Osteocyte (in vitro differentiated cells): ENCODE measurements at places on chromosomes 13 and 19. TPM values are rescaled to one million over a fixed set of nuclear protein-coding genes. Genes with fewer than 3 reads are reported as not detected.
A peak's percentile ranks its signal among the peaks of the same experiment; 100 is the strongest.

TRPC4 gene
- total RNA-seq, result 6.3 and 6.8 TPM in 2 replicates

- no peak for DNase-seq
Observed at GRCh38 chr19:31332096-31332495, 17.1 kb downstream of the TSHZ3 start.

DNA sequence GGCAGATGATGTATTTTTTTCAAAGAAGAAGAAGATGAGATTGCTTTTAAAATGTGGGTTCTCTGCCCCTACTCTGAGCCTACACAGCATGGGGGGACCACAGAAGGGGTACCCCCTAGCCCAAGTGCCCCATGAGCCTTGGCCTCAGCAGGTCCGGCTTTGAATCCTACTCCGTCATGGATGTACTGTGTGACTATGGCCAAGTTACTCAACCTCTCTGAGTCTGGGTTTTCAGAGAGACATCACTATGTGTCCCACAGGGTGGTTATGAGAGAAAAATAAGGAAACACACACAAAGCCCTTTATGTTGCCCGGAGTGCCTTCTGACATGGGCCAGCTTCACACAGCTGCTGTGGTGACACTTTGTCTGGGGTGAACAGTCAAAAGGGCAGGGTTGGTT, 92.0 kb downstream of the KCTD15 start:
- DNase-seq, result no peak

BCAM gene
- total RNA-seq, result 8.8 and 9.9 TPM in 2 replicates

ZIK1 gene
- 6.8 and 7.1 TPM in 2 replicates for total RNA-seq

RETN gene
- total RNA-seq, result not detected in 2 replicates

GRCh38 chr19:9037400-9038062, 27.3 kb upstream of the MUC16 start:
- no peak for DNase-seq

DNA sequence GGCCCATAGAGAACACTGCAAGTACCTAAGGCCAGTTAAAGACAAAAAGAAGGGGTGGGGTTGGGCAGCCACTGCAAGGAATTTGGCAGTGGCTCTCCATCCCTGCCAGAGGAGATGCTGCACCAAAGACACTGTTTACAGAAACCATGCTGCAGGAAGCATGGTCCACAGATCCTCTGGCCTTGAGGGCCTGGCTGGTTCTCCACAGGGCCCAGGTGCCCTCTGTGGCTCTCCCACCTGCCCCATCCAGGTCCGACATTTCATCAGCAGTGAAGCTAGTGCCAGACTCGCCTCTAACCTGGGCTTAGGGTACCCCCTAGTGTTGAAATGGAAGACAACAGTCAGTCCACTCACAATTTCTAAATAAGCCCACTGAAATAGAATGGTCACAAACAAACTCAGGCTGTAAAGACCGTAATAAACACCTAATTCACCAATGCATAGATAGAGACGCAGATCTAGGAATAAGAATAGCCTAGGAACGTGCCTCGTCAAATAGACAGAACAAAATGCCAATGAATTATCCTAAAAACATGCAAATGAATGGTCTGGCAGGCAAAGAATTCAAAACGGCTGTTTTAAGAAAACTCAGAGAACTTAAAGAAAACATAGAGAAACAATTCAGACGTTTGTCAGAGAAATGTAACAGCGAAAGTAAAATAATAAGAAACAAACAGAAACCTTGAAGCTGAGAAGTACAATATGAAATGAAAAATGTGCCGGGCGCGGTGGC, 23.3 kb downstream of the LYPD4 start:
- no peak for DNase-seq

DNA sequence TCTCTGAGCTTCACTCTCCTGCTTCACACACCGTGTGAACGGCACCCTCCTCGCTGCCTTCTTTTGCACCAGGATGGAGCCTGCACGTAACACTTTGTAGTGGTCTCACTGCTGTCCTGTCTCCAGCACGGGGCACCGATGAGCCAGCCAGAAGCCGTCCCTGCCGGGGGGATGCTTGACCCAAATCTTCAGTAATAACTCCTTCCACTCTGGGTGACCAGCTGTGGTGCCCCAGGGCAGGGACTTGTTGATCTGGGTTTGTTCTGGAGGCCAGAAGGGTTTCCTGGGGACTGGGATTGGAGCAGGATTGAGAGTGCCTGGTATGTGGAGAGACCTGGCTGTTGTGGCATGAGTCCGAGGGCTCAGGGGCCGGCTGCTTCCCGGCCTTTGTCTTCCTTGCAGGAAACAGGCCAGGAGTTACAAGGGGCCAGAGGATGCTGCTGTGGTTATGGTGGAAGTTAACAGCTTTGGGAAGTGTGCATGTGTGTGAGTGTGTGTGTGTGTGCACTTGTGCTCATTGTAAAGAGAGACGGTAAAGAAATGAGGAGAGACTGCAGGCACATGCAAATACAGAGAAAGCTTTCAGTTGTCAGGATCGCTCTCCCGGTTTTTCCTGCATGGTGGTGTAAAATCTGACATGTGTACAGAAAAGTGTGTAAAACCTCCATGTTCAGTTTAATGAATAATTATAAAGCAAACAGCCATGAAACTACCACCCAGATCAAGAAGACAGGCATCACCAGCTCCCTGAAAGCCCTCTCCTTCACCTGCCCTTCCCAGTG, 18.9 kb downstream of the PAK4 start:
- DNase-seq, result no peak

DNA sequence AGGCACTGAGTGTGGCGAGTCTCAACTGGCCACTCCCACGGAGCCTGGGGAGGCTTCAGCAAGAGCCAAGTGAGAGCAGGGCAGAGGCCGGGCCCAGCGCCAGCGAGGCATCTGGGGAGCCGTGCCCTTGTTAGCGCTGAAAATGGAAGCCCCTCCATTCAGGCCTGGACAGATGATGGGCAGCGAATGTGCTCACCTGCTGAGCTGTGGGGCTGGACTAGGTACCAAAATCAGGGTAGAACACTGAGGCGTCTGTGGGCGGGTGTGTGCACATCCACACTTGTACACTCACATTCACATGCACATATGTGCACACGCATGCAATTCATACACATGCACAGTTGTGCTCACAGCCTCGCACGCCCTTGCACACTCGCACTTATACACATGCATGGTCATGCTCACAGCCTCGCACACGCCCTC, 20.7 kb downstream of the NAXD start:
- no peak for DNase-seq

RUBCNL gene
- 0.78 and 0.97 TPM in 2 replicates for total RNA-seq

DNA sequence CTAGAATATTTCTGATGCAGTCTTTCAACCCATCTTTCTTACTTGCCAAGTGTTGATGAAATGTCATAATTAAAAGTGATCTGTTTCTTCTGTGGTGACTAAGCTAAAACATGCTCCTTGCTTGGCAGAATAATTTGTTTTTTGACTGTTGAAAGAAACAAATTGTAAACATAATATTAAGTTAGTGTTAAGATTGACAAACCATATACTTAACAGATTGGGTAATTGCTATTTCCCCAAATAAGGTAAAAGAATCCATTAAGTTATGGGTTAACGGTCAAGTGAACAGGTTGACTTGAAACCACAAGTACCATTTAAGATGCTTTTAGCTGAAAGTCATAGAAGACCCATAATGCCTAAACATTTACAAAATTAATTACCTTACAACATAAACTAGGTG, 62.9 kb downstream of the TEX26 start:
- no peak for DNase-seq

MAP2K7 gene
- 34.4 and 42.1 TPM in 2 replicates for total RNA-seq

DNA sequence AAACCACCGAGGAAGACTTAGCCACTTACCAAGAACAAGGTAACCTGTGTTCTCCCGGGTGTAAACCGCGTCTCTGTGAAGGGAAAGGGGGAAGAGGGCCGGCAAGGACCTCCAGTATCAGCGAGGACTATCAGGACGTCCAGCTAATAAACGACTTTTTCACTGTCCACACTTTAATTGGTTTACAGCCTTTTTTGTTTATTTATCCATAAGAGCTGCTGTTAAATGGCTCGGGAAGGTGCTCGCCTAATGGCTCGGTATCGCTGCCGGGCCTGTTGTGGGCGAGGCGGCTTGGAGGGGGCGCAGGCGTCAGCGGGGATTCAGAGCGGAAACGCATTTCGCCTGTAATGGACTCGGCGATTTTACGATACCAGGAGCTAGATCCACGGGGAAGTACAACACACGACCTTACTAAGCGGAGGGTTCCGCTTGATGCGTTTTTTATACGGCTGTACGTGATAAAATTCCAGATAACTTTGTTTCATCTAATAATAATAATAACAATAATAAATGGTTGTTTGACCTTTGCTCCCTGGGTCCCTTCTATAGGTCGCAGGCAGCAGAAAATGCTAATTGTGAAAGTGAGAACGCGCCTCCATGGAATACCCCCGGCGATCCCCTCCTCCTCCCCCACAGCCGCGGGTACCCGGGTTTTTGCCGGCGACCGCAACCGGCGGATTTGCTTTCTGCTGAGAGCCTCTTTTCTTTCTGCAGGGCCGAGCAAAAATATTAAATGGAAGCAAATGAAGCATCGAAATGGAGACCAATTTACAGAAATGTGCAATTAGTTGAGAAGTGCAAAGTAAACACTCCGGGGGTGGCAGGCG, 2.5 kb upstream of the PDX1 start:
- DNase-seq, result no peak

DNA sequence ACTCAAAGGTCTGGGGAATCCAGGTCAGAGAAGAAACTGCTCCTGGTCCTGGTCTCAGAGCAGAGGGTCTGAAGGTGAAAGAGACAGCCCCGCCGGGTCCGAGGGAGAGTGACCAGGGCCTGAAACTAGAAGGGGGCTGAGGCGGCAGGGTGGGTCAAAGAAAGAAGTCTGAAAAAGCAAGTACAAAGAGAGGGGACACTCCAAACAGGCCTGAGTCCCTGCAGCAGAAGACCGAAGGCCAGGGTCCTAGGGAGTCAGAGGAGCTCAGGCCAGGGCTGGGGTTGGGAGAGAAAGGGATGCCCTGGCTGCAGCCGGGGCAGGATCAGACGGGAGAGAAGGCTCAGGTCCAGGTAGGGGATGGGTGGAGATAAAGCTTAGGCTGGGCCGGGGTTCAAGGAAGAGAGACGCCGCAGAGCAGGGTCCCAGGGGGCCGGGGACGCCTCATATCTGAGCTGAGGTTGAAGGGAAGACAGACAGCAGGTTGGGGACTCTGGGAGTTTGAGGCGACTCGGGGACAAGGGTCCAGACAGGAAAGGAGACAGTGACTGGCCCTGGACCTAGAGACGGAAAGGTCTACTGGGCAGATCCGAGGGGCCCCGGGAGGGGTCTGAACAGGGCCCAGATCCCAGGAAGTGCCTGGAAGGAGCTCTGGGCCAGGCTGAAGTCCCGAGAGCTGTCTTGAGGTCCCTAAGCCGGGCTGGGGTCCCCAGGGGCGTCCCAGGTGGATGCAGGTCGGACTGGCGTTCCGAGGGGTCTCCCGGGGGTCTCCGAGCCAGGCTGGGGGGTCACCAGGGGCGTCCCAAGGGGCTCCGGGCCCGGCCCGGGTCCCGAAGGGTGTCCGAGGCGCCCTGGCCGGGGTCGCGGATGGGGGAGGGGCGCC, 795 bp downstream of the MLLT1 start:
- DNase-seq, result no peak

- DNase-seq, result no peak
Observed at GRCh38 chr19:43152214-43152613, 34.1 kb downstream of the PSG5 start.

LRG1 gene
- not detected in 2 replicates for total RNA-seq

DNA sequence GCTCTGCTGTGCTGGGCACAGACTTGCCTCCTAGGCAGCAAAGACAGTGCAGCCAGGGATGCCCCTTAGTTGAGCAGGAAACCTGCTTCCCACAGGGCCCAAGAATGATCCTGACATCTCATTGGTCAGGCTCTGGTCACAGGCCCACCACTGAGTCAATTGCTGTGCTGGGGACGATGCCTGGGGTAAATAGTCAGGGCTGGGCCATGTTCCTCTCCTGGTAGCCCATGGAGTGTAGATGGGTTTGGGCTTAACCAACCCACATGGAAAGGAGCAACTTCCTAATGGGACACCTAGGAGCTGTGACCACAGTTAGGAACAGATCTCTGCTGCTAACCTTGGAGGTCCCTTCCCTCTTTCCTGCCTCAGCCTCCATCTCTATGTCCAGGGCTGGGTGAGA, 212.5 kb upstream of the ZNF536 start:
- peak; percentile 72 for DNase-seq

DNA sequence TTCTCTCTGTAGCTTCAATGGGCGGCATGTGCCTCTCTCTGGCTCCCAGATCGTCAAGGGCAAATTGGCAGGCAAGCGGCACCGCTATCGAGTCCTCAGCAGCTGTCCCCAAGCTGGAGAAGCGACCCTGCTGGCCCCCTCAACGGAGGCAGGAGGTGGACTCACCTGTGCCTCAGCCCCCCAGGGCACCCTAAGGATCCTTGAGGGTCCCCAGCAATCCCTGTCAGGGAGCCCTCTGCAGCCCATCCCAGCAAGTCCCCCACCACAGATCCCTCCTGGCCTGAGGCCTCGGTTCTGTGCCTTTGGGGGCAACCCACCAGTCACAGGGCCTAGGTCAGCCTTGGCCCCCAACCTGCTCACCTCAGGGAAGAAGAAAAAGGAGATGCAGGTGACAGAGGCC, 1.7 kb downstream of the POLR1G start:
- no peak for DNase-seq

FCHO1 gene
- 0.56 and 1.0 TPM in 2 replicates for total RNA-seq

GRCh38 chr19:2561895-2562294, 86.0 kb downstream of the GADD45B start:
- no peak for DNase-seq

GRCh38 chr13:26816881-26817280, 56.3 kb upstream of the GPR12 start:
- no peak for DNase-seq

KLF12 gene
- total RNA-seq, result 30.7 and 31.1 TPM in 2 replicates

FSD1 gene
- 13.3 and 15.6 TPM in 2 replicates for total RNA-seq

DNA sequence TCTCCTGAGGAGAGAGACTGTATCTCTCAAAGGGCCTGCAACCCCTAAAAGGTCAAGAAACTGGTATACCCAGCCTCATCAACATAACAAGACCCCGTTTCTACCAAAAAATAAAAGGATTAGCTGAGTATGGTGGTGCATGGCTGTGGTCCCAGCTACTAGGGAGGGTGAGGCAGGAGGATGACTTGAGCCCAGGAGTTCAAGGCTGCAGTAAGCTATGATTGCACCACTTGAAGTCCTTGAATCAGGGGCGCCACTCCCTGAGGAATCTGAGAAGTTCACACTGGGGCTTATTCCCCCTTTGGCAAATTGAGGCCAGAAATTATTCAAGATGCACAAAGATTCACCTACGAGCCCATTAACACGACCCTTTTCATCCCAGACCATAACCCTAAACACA, 83.0 kb downstream of the TSHZ3 start:
- DNase-seq, result no peak

- DNase-seq, result no peak
Observed at GRCh38 chr19:33134571-33135041, 2.7 kb downstream of the WDR88 start.

DNA sequence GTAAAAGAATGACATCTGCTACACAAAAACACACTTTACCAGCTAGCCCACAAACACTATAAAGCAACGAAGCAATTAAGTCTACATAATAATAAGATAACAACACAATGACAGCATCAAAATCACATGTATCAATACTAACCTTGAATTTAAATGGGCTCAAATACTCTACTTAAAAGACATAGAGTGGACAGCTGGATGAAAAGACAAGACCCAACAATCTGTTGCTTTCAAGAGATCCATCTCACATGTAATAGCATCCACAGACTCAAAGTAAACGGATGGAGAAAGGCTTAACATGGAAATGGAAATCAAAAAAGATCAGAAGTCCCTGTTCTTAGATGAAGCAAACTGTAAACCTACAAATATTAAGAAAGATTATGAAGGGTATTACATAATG, 2175.9 kb downstream of the PCDH9 start:
- DNase-seq, result no peak

- DNase-seq, result no peak
Observed at GRCh38 chr19:10761443-10762250, 43.8 kb downstream of the DNM2 start.
